Stimulated activated naive CD4-positive, alpha-beta T cell treated with Interleukin-2 at 50 U/mL for 16 hours (primary cell): ENCODE measurements at places on chromosomes 12 and 14.

GRCh38 chr12:93778306-93778705 lies 101.1 kb downstream of the CRADD start:
- no peak for DNase-seq

GRCh38 chr12:34604631-34605509 lies 582.6 kb downstream of the ALG10 start:
- no peak for DNase-seq

- no peak for DNase-seq
Measured at GRCh38 chr12:107080299-107080698, 13.1 kb downstream of the CRY1 start.

DNA sequence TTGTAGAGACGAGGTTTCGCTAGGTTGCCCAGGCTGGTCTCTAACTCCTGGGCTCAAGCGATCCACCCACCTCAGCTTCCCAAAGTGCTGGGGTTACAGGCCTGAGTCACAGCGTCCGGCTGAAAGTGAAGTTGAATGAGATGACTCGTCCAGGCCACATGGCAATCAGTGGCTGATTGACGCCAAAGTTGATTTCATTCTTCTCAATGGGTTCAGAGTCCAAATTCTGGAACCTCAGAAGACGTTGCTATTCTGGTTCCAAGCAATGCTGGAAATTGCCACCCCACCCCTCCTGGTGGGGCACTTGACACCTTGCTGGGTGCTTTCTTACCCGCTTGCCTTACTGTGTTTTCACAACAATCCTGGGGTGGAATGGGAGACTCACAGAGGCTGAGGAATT lies 14.9 kb downstream of the ABCB9 start:
- DNase-seq, result no peak

GRCh38 chr12:112978163-112979040 lies at the start of gene OAS2:
Gene OAS2, plus strand, starts transcription at chr12:112978519. Its CDS starts 90 bp downstream, at chr12:112978609.
- peak; percentile 80 for DNase-seq

GRCh38 chr14:30054201-30054600 lies 126.6 kb upstream of the PRKD1 start:
- DNase-seq, result no peak

DNA sequence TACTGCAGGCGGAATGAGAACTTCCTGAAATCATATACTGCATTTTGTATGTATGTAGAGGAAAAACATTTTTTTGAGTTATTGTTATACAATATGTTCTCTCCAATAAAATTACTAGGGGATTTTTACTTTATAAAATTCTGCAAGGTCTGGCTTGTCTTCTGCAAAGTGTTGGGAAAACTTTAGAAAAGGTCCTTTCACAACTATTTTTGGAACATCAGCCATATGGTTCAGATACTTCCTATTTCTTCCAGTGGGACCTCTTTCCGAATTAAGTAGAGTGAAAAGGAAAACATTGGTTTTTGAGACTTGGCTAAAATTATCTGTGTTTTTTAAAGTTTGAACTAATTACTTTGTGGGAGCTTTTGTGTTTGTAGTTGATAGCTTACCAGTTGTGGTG lies 52.7 kb downstream of the DAAM1 start:
- no peak for DNase-seq

- DNase-seq, result peak; percentile 75
Measured at GRCh38 chr14:52553671-52554575, 1.3 kb downstream of the GPR137C start.

DNA sequence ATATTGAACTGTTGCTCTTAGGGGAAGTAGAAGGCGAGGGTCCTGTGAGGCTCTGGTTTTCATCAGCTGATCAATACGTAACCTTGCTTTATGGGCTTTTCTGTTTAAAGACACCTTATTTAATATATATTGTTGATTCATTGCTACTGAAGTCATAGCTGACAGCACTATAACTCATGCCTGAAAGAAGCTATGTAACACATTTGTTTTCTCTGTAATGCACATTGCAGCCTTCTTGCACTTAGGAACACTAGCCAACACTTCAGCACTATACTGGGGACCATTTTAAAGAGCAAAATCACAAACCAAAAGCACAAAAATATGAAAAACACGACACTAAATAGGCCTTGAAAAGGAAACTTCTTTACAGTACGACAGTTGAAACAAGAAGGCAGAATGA lies 135.7 kb downstream of the TTC6 start:
- DNase-seq, result no peak

DNA sequence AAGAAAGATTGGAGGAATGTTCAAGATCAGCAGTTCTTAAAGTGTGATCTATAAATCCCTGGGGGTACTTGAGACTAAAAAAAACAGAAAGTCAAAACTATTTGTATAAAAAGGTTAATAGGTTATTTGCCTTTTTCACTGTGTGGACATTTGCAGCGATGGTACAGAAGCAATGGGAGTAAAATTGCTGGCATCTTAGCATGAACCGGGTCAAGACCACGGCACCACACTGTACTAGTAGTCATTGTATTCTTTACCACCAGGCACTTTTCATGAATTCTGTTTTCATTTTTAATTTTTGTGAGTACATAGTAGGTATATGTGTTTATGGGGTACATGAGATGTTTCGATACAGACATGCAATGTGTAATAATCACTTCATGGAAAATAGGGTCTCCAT lies 126.2 kb downstream of the IPO8 start:
- DNase-seq, result no peak

GRCh38 chr12:4960030-4960429 lies 50.3 kb downstream of the KCNA1 start:
- no peak for DNase-seq

DNA sequence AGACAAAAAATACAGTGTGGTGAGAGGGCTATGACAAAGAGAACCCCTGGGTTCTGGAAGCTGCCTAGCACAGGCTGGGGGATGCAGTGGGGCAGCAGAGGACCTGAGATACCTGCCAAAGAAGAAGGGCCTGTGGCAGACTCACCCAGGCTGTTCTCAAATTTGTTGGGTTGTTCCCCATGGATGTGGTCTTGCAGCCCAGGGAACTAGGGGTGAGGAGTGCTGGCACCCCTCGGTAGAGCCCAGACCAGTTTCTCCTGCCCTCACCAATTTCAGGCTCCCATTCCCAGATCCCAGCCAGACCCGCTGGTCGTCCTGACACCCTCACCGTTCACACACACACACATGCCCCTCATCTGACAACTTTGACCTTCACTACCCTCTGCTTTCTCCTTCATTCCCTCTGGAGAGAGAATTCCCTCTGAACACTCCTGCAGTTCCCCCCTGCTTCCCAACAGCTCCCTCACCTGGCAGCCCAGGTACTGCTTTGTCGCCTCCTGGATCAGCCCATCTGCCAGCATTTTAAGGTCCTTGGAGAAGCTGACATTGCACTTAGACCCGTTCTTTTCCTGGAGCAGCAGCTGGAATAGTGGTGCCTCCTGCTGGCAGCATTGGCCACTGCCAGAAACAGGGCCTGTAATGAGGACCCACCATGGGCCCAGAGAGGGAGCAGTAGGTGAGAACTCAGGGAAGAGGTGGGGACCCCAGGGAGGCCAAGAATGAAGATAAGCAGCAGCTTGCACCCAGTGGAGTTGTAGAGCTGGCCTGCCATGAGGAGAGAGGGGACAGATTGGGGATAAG lies 5.9 kb upstream of the GDF11 start:
- peak; percentile 37 for DNase-seq

DNA sequence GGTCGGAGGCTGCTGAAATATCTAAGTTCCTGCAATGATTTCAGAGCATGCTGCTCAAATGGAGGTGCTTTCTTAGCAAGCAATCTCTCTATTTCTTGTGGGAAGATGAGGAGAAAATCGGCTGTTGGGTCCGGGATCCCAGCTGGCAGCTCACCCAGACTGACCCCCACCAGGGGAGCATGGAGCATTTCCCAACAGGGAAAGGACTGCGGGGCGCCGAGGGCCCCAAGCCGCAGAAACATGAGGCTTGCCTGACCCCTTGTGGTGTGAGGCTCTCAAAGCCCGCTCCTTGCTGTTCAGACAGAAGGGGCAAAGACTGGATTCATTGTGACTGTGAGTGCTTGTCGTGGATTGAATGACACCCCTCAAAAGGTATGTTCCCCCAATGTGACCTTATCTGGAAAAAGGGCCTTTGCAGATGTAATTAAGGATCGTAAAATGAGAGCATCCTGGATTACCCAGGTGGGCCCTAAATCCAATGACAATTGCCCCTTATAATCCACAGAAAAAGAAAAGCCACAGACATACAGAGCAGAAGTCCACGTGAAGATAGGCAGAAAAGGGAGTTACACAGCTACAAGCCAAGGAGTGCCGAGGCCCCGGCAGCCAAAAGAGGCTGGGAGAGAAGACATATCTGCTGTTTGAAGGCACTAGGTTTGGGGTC lies 116.3 kb upstream of the VASH1 start:
- no peak for DNase-seq

DNA sequence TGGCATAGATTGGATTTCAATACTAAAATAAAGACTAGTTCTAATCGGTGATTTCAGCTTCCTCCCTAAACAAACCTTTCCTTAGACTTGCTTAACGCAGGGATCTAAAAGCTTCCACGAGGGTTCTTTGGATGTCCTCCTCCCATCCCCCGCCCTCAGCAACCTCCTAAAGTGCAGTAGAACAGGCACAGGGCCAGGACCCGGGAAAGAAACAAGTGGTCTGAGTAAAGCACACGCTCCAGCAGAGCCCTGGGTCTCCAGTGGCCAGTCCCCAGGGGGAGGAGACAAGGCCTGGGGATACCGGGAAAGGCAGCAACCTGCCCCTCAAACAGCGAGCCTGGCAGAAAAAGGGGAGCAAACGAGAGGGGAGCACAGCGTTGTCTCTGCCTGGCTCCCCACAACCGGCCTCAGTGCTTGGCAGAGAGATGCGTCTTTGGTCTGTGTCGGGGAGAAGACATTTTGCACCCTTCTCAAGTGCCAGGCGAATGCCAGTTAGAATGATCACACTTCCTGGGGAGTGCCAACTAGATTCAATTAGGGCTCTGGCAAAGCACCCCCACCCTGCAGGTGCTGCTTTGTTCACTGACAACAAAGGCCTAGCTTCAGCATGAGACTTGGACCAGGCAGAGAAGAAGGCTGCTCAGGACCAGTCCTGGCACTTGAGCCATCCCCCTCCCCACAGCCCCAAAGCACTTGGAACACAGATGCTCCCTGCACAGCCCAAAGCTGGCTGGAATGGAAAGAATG lies 17.1 kb upstream of the SLC6A12 start:
- DNase-seq, result no peak

DNA sequence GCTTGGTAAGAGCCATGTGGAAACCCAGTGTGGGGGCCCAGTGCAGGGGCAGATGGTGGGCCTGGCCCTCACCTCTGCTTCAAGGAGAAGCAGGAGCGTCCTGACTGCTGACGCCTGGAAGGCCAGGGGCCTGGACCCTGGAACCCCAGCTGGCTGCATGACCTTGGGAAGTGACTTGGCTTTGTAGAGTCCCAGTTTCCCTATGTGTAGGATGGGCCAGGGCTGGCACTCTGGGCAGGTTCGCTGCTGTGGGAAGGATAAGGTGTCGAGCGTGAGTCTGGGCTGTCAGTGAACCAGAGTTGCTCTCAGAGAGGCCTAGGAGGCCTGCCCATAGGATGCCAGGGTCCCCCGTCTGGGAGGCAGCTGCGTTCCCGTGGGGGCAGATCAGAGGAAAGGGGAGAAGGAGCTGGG lies 43.2 kb downstream of the TRAFD1 start:
- DNase-seq, result no peak

DNA sequence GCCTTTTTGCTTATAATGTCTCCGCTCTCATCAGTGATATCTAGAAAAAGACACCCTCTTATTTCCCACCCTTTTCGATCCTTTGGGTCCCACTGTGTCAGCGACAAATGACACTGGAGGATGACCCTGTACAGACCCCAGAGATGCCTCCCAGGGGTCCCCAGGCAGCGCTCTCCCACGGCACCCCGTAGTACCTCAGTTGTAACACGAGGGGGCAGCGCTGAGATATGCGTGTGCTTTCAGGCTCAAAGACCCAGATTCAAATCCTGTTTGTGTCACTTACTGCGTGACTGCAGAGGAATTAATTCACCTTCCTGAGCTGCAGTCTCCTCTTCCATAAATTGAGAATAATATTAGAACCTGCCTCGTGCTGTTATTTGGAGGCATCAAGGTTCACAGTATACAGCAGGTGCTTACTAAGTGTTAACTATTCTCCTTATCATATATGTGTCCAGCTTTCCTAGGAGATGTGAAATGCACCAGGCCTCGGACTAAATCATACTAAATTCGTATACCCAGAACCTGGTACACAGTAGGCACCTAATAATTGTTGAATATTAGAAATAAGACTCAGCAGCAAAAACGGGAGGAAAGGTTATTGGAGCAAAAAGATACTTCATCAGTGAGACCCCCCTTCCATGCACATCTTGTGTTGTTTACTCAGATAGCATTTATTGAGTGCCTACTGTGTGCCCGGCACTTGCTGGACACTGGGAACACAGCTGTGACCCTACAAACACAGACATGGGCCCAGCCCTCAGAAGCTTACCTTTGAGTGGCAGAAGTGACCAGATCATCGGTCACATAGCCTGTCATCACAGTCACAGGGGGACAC lies 99.9 kb downstream of the PHETA1 start:
- DNase-seq, result no peak

DNA sequence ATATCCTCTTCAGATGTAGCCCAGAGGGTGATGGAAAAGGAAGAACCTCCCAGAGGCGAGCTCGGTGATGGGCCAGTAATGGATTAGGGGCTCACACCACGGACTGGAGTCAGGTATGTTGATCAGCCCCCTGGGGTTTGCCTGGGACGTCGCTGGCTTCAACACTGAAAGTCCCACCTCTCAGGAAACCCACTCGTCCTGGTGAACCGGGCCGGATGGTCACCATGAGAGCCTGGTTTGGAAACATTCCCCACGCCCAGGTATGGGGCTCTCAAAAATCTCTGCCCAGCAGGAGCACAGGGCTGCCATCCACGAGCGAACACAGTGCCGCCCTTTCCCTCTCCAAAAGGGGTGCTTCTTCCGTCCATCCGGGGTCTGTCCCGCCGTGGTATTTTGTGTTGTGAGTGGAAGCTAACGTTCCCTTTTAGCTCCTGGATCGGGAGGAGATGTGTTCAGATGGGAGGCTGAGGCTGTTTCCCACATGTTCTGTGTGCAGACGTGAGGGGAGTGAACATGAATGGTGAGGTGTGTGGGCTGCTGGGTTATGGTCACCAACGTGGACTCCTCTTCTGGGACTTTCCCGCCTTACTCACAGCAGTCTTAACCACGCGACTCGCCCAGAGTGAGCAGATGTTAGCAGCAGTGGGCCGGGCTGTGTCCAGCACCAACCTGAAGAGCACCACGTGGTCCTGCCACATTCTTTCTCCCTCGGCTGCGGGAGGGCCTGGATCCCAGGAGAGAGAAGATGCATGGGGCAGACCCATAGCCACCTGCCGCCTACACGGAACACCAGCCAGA lies 139.2 kb downstream of the KIF26A start:
- DNase-seq, result no peak

DNA sequence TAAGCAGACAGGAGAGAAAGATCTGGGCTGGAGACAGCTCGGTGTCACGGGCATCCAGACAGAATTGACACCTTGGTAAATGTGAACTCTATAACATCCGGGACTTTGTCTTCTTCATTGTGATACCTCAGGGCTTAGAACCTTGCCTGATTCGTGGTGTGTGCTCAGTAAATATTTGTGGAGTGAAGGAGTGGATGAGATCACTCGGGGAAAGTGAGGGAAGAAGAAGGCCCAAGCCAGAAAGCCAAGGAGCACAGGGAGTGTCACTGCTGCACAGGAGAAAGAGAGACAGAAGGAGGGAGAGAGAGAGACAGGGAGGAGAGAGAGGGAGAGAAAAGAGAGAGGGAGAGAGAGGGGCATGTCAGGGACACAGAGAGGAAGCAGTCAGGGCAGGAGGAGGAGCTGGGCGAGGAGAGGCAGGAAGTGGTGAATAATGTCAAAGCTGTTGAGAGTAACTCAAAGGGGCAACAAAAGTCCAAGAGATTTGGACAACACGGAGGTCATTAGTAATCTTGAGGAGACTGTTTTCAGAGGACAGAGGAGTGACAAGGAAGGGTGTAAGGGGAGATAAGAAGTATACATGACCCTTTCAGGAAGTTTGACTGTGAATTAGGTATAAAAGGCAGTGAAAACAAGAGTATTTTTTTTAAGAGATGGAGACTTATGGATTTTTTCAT lies 141.6 kb upstream of the MAX start:
- DNase-seq, result no peak
